ENCODE measurements at places on chromosomes 11 and 22. TPM values are rescaled to one million over a fixed set of nuclear protein-coding genes. Genes with fewer than 3 reads are reported as not detected.

- no peaks in the 10 kb centered on the region for H3K27me3 ChIP-seq
- no peaks in the 10 kb centered on the region for H3K4me1 ChIP-seq
- H3K4me3 ChIP-seq, result no peak overlapping the region
- DNase-seq, result no peak
- no peak overlapping the region for H3K27ac ChIP-seq
Observed at GRCh38 chr11:8000390-8000789, 13.3 kb downstream of the EIF3F start.

GRCh38 chr11:30763951-30764350 is 177.8 kb upstream of the MPPED2 start:
- no peaks in the 10 kb centered on the region for H3K27me3 ChIP-seq
- H3K4me3 ChIP-seq, result no peak overlapping the region
- H3K27ac ChIP-seq, result no peak overlapping the region
- H3K36me3 ChIP-seq, result no peaks in the 10 kb centered on the region
- H3K4me1 ChIP-seq, result no peaks in the 10 kb centered on the region

GRCh38 chr11:46162700-46163099 is 41.4 kb upstream of the PHF21A start:
- DNase-seq, result no peak
- no peak overlapping the region for H3K27ac ChIP-seq
- no peaks in the 10 kb centered on the region for H3K27me3 ChIP-seq
- no peaks in the 10 kb centered on the region for H3K36me3 ChIP-seq

DNA sequence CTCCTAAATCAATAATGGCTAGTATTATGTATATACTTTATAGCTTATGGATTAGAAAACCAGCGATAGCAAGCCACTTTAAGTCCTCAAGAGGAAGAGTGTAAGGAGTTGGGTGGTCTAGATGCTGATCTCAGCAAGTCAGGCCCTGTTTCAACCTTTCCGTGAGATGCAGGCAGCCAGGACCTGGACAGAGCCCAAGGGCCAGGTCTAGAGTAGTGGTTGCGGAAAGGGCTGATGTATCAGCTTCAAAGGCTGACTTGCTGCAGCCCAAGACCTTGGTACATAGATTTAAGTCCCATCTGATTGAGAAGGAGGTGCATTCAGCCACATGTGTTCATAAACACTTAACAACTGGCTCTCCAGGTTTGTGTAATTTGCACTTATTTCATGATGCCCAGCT is 33.4 kb downstream of the FLI1 start:
- no peaks in the 10 kb centered on the region for H3K27me3 ChIP-seq
- H3K36me3 ChIP-seq, result no peaks in the 10 kb centered on the region
- no peak for DNase-seq
- no peak overlapping the region for H3K4me3 ChIP-seq

DNA sequence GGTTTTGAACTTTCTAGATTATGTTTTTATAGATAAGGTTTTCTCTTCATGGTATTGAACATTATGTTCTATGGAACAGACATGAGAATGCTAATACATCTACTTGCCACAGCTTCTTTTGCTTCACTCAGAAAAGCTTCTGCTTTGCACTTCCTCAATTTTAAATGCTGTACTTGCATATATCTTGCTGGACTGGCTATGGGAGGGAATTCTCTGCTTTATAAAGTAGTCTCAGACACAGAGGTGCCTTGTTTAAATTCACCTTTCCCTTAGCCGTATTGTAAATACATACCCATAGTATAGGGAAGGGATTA is 173.9 kb downstream of the DDX10 start:
- no peaks in the 10 kb centered on the region for H3K4me1 ChIP-seq
- no peak overlapping the region for H3K4me3 ChIP-seq
- H3K27ac ChIP-seq, result no peak overlapping the region
- DNase-seq, result no peak
- no peaks in the 10 kb centered on the region for H3K36me3 ChIP-seq

DNA sequence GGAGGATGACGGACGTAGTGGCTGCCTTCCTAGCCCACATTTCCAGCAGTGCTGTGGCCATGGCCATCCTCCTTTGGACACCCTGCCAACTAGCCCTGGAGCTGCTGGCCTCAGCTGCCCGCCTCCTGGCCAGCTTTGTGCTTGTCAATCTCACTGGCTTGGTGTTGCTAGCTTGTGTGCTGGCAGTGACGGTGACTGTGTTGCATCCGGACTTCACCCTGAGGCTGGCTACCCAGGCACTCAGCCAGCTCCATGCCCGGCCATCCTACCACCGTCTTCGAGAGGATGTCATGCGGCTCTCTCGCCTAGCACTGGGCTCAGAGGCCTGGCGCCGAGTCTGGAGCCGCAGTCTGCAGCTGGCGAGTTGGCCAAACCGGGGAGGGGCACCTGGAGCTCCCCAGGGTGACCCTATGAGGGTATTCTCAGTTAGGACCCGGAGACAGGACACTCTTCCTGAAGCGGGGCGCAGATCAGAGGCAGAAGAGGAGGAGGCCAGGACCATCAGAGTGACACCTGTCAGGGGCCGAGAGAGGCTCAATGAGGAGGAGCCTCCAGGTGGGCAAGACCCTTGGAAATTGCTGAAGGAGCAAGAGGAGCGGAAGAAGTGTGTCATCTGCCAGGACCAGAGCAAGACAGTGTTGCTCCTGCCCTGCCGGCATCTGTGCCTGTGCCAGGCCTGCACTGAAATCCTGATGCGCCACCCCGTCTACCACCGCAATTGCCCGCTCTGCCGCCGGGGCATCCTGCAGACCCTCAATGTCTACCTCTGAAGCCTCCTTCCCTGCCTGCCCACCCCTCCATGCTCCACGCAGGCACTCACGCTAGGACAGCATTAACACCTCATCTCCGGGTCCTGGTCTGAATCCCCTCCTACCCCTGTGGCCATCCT is 1.6 kb downstream of the RNF26 start:
- no peaks in the 10 kb centered on the region for H3K27me3 ChIP-seq
- DNase-seq, result no peak
- no peak overlapping the region for H3K4me3 ChIP-seq
- no peaks in the 10 kb centered on the region for H3K36me3 ChIP-seq
- no peak overlapping the region for H3K27ac ChIP-seq

- H3K27me3 ChIP-seq, result no peaks in the 10 kb centered on the region
- H3K4me3 ChIP-seq, result no peak within 1 kb of the TSS
- no peaks in the 10 kb centered on the region for H3K36me3 ChIP-seq
Observed at GRCh38 chr22:38843657-38844314, at the start of gene NPTXR. TSS of gene NPTXR (minus strand) at chr22:38844028.

- H3K27me3 ChIP-seq, result no peaks in the 10 kb centered on the region
- H3K27ac ChIP-seq, result no peak overlapping the region
- no peaks in the 10 kb centered on the region for H3K36me3 ChIP-seq
- DNase-seq, result no peak
Observed at GRCh38 chr11:63242089-63242781, 1.2 kb downstream of the SLC22A25 start.

MTA2 gene
- total RNA-seq, result 76.7 TPM

DNA sequence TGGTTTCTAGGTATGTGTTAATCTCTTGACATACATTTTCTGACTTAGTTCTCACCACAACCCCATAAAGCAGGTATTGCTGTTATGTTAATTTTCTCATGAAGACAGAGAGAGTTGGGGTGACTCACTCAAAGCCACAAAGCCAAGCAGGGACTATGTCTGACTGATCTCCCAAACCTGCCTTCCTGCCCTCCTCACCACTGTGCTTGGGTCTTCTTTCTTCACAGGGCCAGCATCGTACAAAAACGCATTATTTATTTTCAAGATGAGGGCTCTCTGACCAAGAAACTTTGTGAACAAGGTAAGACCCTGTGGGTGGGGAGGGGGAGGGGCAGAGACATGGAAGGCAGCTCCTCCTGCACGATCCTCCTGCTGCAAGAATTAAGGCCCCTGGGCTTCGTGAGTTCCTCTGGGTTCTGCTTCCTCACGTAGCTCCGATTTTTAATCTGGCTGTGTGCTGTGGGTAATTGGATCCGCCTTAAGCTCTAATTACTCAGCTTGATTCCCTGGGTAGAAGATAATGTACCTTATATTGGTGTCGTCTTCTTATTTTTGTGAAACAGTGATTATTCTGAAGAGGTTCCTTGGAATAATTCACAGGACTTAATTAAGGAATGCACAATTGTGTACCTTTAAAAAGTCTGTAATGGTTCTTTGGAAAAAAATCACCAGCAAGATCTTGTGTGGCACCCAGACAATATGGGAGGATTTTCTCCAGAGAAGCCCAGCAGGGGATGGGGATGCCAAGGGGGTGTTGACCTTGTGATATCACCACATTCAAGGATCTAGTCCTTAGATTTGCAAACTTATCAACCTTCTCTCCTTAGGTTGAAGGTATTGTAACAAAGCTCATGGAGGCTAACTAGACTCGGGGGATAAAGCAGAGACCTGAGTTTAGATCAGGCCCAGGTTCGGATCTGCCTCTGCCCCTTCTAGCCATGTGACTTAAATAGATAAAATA is 112.9 kb downstream of the SPON1 start:
- no peak overlapping the region for H3K27ac ChIP-seq
- H3K4me1 ChIP-seq, result no peaks in the 10 kb centered on the region
- no peak for DNase-seq
- H3K36me3 ChIP-seq, result no peaks in the 10 kb centered on the region

EI24 gene
- 35.7 TPM for total RNA-seq

GRCh38 chr11:2381494-2382128 is 4.5 kb downstream of the CD81 start:
- H3K4me3 ChIP-seq, result no peak overlapping the region
- H3K27ac ChIP-seq, result peak overlapping the region; percentile 97
- DNase-seq, result no peak
- H3K36me3 ChIP-seq, result no peaks in the 10 kb centered on the region
- H3K27me3 ChIP-seq, result no peaks in the 10 kb centered on the region

DNA sequence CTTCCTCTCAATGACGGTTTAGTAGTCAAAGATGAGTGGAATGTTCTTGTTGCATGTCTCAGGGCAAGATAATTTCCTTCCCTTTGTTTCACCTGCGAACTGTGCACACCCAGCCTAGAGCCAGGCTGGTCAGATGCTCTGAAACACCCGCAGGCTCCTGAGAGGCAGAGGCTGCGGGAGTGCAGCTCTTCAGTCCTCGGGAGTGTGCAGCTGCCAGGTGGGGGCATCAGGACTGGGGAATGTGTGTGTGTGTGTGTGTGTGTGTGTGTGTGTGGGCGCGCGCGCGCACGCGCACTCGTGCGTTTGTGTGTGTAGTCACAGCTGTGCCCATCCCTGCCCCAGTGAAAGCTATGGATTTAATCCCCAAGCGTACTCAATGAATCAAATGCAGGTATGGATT is 136.2 kb upstream of the NTM start:
- no peak for DNase-seq
- no peaks in the 10 kb centered on the region for H3K36me3 ChIP-seq
- no peaks in the 10 kb centered on the region for H3K27me3 ChIP-seq

GRCh38 chr11:119449498-119449897 is 26.5 kb upstream of the THY1 start:
- DNase-seq, result no peak
- H3K27ac ChIP-seq, result no peak overlapping the region
- no peaks in the 10 kb centered on the region for H3K4me1 ChIP-seq
- H3K27me3 ChIP-seq, result no peaks in the 10 kb centered on the region
- no peaks in the 10 kb centered on the region for H3K36me3 ChIP-seq

OR51E2 gene
- total RNA-seq, result not detected

GRCh38 chr22:25704701-25705100 is 37.3 kb upstream of the MYO18B start:
- H3K27ac ChIP-seq, result no peak overlapping the region
- no peak overlapping the region for H3K4me3 ChIP-seq
- no peaks in the 10 kb centered on the region for H3K27me3 ChIP-seq
- H3K36me3 ChIP-seq, result no peaks in the 10 kb centered on the region
- DNase-seq, result no peak
- H3K4me1 ChIP-seq, result no peaks in the 10 kb centered on the region

- H3K4me1 ChIP-seq, result no peaks in the 10 kb centered on the region
- DNase-seq, result no peak
- H3K27me3 ChIP-seq, result no peaks in the 10 kb centered on the region
- no peaks in the 10 kb centered on the region for H3K36me3 ChIP-seq
Observed at GRCh38 chr11:75718419-75719339, 1.0 kb downstream of the MOGAT2 start.

DNA sequence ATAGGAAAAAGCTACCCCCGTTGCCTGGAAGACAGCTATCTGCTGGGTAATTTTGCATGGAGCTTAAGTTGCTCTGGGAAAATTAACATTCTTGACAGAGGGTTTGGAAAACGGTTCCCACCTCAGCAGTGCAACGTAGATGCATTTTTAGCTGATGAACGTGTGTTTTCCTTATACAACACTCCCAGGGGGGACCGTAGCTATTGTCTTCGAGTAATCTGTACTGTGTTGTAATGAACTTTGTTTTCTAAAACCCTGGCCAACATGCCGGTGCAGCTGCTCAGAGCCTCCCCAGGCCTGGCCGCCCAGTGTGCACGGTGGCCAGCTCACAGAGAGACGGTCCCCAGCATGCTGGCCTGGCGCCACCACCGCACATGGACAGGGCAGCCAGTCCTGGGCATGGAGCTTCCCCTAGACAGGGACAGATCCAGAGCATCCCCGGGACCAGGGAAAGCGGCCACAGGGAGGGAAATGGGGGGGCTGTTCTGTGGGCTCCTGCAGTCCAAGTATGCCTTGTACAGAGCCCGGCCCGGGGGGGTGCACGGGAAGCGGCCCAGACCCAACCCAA is 2.2 kb downstream of the TNNT3 start:
- H3K4me3 ChIP-seq, result no peak overlapping the region
- H3K36me3 ChIP-seq, result no peaks in the 10 kb centered on the region
- H3K27ac ChIP-seq, result no peak overlapping the region
- DNase-seq, result no peak
- no peaks in the 10 kb centered on the region for H3K27me3 ChIP-seq

OR51B2 gene
- total RNA-seq, result not detected

DNA sequence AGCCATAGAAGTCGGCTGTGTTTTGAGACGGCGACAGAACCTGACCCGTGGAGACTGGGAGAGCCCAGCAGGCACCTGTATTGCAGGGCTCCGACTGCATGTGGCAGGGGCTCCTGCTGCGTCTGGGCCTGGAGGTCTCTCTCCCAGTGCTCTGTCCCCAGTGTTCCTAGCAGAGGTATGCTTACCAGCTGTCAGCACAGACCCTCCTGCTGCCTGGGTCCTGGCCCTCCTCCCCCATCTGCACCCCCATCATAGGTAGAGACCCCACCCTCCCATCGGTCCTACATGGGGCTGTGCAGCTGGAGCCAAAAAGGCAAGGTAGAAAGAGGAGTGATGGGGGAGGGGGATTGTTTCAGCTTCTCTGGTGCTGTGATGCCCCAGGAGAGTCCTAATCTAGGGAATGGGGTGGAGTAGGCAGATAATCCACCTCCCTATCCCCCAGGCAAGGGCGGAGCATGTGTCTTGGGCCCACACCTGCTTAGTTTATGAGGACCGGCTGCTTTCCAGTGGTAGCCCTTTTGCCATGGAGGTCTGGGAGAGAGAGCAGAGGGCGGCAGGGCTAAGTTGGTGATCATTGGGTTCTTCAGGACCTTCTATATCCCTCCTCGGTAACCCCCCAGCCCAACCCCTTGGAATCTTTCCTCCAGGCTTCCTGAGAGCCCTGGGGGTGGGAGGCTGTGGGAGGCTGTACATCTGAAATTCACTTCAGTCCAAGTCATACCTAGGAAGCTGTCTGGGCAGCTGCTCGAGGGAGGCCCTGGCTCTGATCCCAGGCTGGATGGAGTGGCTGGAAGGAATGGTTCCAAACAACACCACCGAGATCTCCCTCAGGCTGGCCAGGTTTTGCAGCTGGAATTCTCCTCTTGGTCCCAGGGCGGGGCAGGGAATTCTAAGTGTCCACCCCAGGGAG is 5.3 kb downstream of the SLC7A4 start:
- peak; percentile 88 for DNase-seq
- no peak overlapping the region for H3K4me3 ChIP-seq
- H3K4me1 ChIP-seq, result peaks cover 10% of the 10 kb centered on the region
- no peaks in the 10 kb centered on the region for H3K27me3 ChIP-seq
- H3K36me3 ChIP-seq, result no peaks in the 10 kb centered on the region
